ENCODE measurements at places on chromosomes 4 and X.

- DNase-seq: no peak
Measured at GRCh38 chr4:113406723-113407016, 354.9 kb downstream of the CAMK2D start.

- DNase-seq: no peak
Measured at GRCh38 chrX:53056292-53056691, 7.7 kb downstream of the GPR173 start.

- peak; percentile 59 for DNase-seq
Measured at GRCh38 chr4:75672461-75673026, 667 bp downstream of the G3BP2 start.

- peak; percentile 43 for DNase-seq
Measured at GRCh38 chrX:20265726-20266681, 705 bp downstream of the RPS6KA3 start.

DNA sequence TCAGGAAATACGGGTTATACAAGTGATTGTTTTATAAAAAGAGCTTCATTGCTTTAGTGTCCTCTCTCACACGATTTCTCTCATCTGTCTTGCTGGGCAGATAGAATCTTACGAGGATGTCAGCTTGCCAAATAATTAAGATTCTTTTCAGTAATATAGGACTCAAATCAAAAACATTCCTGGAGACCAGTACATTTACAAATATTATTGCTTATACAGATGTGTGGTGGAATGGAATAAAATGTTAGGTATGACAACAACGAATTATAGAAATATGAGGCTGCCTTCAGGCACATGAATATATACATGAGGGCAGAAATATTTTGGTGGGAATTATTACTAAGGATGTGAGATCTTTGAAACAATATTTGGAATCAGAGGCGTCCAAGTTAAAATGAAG, 88.9 kb downstream of the GC start:
- DNase-seq: no peak

Data from GM13977 (cell line).